ENCODE measurements at places on chromosomes 5 and 9. TPM values are rescaled to one million over a fixed set of nuclear protein-coding genes. Genes with fewer than 3 reads are reported as not detected.

GRCh38 chr9:80592413-80592812 is 1020.6 kb downstream of the TLE4 start:
- H3K27ac ChIP-seq, result no peak overlapping the region
- DNase-seq, result no peak
- no peaks in the 10 kb centered on the region for H3K36me3 ChIP-seq
- H3K27me3 ChIP-seq, result no peaks in the 10 kb centered on the region

- H3K36me3 ChIP-seq, result no peaks in the 10 kb centered on the region
- H3K4me3 ChIP-seq, result no peak overlapping the region
- H3K27ac ChIP-seq, result no peak overlapping the region
- DNase-seq, result no peak
- peaks cover 1% of the 10 kb centered on the region for H3K27me3 ChIP-seq
- H3K4me1 ChIP-seq, result no peaks in the 10 kb centered on the region
Observed at GRCh38 chr9:128244091-128244836, 31.5 kb downstream of the GOLGA2 start.

- DNase-seq, result no peak
- no peaks in the 10 kb centered on the region for H3K36me3 ChIP-seq
- no peak overlapping the region for H3K27ac ChIP-seq
- no peaks in the 10 kb centered on the region for H3K27me3 ChIP-seq
- no peaks in the 10 kb centered on the region for H3K4me1 ChIP-seq
- no peak overlapping the region for H3K4me3 ChIP-seq
Observed at GRCh38 chr9:1505489-1505888, 455.3 kb downstream of the DMRT2 start.

GRCh38 chr9:23790351-23791260 is 35.4 kb downstream of the ELAVL2 start:
- DNase-seq, result no peak
- H3K36me3 ChIP-seq, result peaks cover 6% of the 10 kb centered on the region
- H3K4me3 ChIP-seq, result no peak overlapping the region
- H3K27ac ChIP-seq, result no peak overlapping the region
- H3K4me1 ChIP-seq, result no peaks in the 10 kb centered on the region
- H3K27me3 ChIP-seq, result no peaks in the 10 kb centered on the region

DNA sequence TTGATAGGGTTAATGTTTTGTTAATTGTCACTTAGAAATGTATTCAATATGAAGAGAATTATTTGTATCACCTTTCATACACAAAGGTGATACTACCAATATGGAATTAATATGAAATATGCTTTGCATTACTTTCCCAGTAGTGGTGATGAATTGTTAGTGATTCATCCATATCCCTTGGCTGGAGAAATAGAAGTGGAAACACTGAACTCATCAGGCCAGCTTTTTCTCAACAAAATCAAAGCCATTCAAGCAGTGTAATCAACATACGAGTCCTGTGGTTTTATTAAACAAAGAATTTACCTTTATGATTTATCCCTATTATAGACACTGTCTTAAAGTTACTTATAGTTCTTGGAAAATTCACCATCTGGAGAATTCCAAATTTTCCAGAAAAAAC is 264.0 kb upstream of the MEF2C start:
- no peaks in the 10 kb centered on the region for H3K36me3 ChIP-seq
- DNase-seq, result no peak
- peaks cover 4% of the 10 kb centered on the region for H3K27me3 ChIP-seq
- H3K4me3 ChIP-seq, result no peak overlapping the region

DNA sequence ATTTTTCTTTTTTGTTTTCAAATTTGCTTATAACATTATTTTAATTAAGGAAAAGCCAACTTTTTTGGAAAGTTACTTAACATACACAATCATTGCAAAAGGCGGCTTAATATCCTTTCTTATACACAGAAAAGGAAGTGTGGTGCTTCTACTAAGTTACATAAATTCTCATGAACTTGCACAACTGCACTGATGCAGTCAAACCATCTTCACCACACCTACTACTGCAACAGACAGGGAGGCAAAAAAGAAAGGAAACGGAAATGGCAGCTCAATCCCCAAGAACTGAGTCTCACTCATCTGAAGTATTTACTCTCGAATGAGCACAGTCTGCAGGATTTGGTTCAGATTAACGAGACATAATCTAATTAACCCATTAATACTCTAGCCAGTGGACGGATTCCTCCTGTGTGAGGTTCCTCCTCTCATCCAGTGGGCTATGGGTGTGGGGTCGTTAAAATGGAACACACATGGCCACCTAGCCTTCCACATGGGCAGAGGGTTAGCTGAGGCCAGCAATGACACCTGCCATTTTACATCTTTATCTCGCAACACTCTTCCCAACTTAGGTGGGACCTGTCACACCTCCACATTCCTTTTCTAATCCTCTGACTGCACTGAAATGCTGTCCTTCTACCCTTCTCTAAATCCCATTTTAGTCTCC is 30.0 kb downstream of the GOLM1 start:
- no peak overlapping the region for H3K27ac ChIP-seq
- H3K36me3 ChIP-seq, result peaks cover 18% of the 10 kb centered on the region
- DNase-seq, result no peak
- no peaks in the 10 kb centered on the region for H3K27me3 ChIP-seq
- no peaks in the 10 kb centered on the region for H3K4me1 ChIP-seq
- H3K4me3 ChIP-seq, result no peak overlapping the region

The GABRA6 gene
- total RNA-seq, result not detected

- no peaks in the 10 kb centered on the region for H3K36me3 ChIP-seq
- DNase-seq, result no peak
- H3K4me1 ChIP-seq, result no peaks in the 10 kb centered on the region
- H3K27me3 ChIP-seq, result peaks cover 49% of the 10 kb centered on the region
- H3K4me3 ChIP-seq, result no peak overlapping the region
Observed at GRCh38 chr5:84191281-84191680, 193.4 kb downstream of the EDIL3 start.

- H3K27me3 ChIP-seq, result peaks cover 15% of the 10 kb centered on the region
- no peak for DNase-seq
- H3K27ac ChIP-seq, result no peak overlapping the region
- H3K4me3 ChIP-seq, result no peak overlapping the region
Observed at GRCh38 chr5:173972607-173972924, 16.4 kb upstream of the C5orf47 start.

All from MCF 10A (cell line).